Cardiac septum (tissue), 1 donor: ENCODE measurements at places on chromosomes 1 and 21. TPM values are rescaled to one million over a fixed set of nuclear protein-coding genes. Genes with fewer than 3 reads are reported as not detected.
A peak's percentile ranks its signal among the peaks of the same experiment; 100 is the strongest.

- no peak for DNase-seq
Measured at GRCh38 chr1:238345837-238346236, 455.1 kb upstream of the ZP4 start.

DNA sequence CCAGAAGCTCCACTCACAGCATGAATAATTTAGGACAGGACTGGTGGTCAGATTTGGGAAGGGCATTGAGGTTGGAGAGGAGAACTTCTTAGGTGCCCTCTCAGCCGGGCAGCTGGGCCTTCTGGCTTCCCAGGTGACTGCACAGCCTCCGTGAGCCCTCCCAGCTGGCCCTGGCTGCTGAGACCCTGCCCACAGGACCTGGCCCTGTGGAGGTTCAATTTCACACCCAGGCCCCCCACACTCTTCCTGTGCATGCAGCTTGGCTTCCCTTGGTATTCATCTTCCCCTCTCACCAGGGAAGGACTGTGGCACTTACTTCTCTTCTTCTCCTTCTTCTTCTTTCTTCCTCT lies 50.6 kb downstream of the NDUFS5 start:
- no peak for DNase-seq

- no peak for DNase-seq
Measured at GRCh38 chr21:45791562-45792418, 148.3 kb downstream of the PCBP3 start.

- no peak for DNase-seq
Measured at GRCh38 chr1:6528492-6528891, 25.8 kb downstream of the NOL9 start.

DNA sequence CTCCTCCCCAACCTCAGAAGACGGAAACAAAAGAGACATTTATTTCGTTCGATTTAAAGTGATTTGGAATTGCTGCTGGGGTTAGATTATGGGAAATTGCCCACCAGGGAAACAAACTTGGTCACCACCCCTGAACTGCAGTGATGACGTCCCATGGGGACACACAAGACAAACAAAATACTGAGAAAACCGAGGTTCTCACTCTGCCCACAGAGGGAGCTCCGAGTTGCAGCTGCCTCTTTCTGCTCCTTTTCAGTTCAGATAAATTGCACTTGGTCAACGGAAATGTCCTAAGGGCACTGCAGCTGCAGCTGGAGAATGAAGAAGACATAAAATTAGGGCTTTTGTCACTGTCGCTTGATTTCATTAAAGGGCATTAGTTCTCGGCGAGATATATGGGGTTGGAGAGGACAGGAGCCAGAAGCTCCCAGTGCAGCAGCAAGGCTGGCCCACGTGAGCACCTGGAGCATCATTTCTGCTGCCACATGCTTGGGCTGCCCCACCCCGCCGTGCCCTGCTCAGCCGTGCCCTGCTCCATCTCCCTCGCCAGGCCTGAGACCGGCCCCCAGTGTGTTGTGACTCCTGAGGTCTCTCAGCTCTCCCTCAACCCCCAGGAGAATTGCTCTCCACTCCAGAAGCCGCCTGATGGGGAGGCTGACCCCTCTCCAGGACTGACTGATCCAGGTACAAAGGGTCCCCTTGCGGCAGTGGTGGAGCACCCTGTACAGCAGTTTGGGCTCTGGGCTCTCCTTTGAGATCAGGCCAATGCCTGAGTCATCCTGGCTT lies 231.7 kb upstream of the AJAP1 start:
- DNase-seq = no peak

- no peak for DNase-seq
Measured at GRCh38 chr1:76303340-76303717, 228.8 kb downstream of the ST6GALNAC3 start.

GRCh38 chr1:165050246-165050645 lies 306.3 kb downstream of the LMX1A start:
- DNase-seq = no peak

GRCh38 chr21:41866274-41866809 lies 12.8 kb downstream of the PRDM15 start:
- DNase-seq = no peak

DNA sequence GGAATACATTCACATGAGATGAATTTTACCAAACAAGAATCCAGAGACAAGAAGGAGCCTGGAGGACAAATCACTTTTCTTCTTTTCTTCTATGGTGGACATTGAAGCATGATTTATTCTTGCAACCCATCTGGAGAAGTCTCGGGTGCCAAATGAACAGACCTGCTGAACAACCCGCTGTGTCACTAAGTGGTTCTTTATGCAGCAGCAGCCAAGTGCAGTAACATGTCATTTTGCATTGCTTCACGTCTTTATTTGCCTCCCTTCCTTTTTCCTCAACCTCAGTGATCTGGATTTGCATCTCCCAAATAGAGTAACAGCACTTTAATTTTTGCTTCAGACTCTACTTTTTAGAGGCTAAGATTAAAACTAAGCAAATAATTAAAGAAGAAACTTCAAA lies 50.0 kb upstream of the TENT5C start:
- no peak for DNase-seq

DNA sequence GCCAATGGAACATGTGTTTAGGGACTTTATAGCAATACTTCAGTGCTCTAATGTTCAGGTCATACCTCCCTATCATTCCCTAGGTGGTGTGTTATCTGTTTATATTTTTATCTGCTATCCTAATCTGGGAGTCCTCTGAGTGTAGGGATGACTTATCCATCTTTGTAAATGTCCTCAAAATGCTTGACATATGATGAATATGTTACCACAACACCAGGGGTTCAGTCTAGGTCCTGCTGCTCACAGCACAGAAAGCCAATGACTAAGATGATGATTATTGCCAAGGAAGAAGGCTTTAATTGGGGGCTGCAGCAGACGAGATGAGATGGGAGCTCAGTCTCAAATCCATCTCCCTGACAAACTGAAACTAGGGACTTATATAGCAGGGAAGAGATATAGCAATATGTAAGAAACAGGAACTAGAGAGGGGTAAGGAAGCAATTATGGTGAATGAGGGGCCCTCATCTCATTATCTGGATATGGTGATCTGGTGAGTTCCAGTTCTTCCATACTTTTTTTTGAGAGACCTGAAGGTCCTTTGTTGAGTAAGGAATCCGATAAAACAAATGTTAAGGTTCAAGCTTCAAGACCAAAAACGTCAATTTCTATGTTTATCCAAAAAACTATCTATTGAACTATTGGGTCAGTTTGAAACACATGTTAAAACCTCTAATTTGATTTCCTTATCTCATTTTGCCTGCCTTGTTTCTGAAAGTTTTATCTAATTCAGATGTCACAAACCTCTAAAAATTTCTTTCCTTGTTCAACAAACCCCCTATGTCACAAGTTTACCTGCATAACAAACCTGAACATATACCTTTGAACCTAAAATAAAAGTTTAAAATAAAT lies 256.7 kb upstream of the CACYBP start:
- DNase-seq = no peak

DNA sequence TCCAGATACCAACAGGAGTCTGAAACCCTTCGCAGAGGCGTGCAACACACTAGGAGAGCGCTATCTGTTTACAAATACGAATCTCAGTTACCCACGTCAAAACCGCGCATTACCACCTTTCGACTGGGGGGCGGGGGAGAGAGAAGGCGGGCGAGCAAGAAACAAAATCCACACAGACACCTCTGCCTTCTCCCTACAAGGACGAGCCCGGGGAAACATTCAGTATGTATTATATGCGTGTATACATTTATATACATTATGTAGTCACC lies 722 bp downstream of the TUT4 start:
- no peak for DNase-seq

- no peak for DNase-seq
Measured at GRCh38 chr1:43402089-43402865, 12.6 kb downstream of the SZT2 start.

GRCh38 chr21:44870748-44871495 lies 2.6 kb downstream of the PTTG1IP start:
- peak; percentile 83 for DNase-seq

- no peak for DNase-seq
Measured at GRCh38 chr1:207024202-207025145, 8.1 kb downstream of the C1orf116 start.

DNA sequence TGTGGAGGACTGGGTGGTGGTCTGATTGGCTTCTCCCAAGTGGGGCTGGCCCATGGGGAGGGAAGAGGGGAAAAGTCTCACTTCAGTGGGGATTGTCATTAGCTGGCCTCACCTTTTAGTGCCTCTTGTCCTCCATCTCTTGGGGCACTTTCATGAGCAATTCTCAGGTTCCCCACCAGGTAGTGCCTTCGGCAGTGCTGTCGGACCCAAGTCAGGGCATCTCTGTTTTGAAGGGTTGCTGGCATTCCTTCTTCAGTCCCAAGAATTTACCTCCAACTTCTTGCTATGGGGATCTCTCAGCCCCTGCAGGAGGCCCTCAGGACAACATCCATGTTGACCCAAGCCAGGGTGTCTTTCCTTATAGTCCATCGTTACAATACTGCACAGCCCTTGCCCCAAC lies 54.7 kb upstream of the F3 start:
- no peak for DNase-seq

- no peak for DNase-seq
Measured at GRCh38 chr1:184301227-184301626, 85.6 kb upstream of the C1orf21 start.

- no peak for DNase-seq
Measured at GRCh38 chr1:86137436-86137835, 19.1 kb downstream of the COL24A1 start.

DNA sequence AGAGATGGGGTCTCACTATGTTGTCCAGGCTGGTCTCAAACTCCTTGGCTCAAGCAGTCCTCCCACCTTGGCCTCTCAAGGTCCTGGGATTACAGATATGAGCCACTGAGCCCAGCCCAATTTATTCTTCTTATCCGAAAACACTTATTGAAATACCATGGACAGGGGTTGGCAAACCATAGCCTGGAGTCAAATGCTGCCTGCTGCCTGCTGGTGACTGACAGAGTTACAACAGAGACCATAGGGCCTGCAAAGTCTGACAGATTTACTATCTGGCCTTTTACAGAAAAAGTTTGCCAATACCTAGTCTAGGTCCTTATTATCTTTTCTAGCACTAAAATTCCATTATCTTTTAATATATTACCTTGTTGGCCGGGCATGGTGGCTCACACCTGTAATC lies 87.1 kb upstream of the ZNF281 start:
- no peak for DNase-seq

- DNase-seq = no peak
Measured at GRCh38 chr1:116873680-116874271, 35.9 kb upstream of the PTGFRN start.

- no peak for DNase-seq
Measured at GRCh38 chr1:928825-929661, 5.3 kb downstream of the SAMD11 start.

DNA sequence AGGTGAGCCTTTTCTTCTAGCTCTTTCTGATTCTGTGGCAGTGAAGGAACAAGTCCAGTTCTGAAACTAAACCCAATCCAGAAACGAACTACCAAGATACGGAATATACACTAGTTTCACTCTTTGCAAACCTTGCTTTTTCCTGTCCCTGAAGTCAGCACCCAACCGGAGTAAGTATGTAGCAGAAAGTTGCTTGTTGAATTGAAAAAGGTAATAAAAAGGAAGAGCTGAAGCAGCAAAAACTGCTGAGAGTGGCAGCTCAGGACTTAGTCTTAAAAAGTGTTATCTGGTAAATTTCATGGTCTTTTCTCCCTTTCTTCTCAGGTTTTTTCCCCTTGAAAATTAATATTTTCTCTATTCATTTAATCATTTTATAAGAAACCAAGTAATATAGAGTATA lies 9.4 kb upstream of the NT5C1A start:
- DNase-seq = no peak

DNA sequence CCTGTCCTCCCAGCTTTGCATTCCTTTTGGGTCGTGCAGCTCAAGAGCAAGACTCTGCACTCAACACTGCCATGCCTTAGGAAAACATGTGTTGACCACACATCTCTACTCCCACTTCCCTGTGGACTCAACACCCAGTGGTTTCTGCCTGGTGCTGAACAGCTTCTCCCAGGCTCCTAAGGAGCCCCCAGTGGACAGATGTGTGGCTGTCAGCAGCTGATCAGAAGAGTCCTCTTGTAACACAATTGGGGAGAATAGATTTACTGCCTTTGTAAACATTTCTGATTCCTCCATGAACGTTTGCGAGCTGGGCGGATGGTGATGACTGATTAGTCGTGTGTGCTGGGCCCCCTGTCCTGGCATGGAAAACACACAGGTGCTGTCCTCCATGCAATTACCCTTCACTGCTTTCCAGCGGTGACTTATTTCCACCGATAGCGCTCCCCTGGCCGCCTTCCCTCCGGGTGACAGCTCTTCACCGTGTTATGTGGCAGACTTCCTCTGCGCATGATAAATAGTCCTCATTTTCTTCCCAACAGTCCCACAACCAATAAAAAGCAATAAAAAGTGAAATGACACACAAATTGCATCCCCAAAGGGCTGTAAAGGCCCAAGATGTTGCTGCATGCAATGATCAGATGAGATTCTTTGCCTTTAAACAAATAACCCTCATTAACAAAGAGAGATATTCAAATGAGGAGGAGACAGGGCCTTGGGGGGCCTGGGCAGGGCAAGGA lies 249.4 kb upstream of the AJAP1 start:
- no peak for DNase-seq

DNA sequence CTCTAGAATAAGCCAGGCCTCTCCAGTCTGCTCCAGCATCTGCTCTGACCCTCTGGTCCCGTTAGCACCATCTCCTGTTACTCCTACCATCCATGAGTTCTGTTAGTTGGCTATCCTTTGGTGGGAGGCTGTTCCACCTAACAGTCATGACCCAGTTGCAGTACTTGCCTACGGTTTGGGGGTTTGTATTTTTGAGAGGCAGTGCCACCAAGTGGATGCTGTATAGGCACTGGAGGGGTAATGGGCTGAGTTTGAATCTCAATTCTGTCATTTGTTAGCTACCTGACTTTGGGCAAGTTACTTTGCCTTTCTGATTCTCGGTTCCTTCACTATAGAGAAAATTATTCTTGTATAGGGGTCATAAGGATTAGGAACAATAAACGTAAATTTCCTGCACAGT lies 12.1 kb upstream of the C8B start:
- no peak for DNase-seq

GRCh38 chr1:231885209-231885854 lies 258.7 kb downstream of the DISC1 start:
- no peak for DNase-seq

DNA sequence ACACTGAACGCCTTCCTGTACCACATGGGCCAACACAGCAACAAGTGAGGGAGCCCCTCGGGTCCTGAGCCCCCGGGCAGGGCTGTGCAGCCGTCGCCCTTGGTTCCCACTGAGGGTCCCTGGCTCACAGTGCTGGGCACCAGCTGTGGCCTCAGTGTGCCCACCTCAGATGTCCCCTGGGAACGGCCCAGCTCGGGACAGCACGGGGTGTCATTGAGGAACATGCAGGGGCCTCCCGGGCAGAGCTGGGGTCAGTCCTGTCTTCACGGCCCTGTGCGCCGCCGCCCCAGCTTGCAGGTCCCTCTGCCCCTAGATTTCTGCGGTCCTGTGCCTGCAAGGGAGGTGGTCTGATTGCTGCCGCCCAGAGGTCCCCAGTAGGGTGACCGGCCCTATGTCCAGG lies 17.7 kb downstream of the ATAD3B start:
- no peak for DNase-seq

- no peak for DNase-seq
Measured at GRCh38 chr1:193589597-193590040, 403.2 kb upstream of the B3GALT2 start.

UROD gene
- total RNA-seq = 70.3 TPM

ADCY10 gene
- total RNA-seq = 0.97 TPM

SNX7 gene
- 16.4 TPM for total RNA-seq

SEMA6C gene
- 46.5 TPM for total RNA-seq

RNF19B gene
- 17.5 TPM for total RNA-seq

MYOG gene
- 0.16 TPM for total RNA-seq

ACKR1 gene
- 22.5 TPM for total RNA-seq

PRKAB2 gene
- 27.9 TPM for total RNA-seq

S100A7A gene
- total RNA-seq = not detected
